ENCODE measurements at places on chromosomes 7 and 10.

GRCh38 chr7:130689683-130690082 is 3.3 kb upstream of the TSGA13 start:
- no peak for DNase-seq

DNA sequence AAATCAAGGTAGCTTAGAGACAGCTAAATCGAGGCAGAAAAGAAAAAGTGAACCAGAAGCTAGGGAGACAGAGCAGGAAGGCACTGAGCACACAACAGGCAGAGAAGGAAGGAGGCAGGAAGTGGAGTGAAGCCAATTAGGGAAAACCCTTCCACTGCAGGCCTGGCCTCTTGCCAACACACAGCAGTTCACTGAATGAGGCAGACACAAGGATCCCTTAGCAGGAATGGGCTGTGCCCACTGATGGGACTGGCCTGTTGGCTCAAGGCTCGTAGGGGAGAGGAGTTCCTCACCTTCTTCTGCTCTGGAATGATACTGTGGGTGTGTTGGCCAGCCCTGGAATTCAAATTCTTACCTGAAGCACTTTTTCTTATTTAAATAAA is 220.3 kb upstream of the STK17A start:
- no peak for DNase-seq

DNA sequence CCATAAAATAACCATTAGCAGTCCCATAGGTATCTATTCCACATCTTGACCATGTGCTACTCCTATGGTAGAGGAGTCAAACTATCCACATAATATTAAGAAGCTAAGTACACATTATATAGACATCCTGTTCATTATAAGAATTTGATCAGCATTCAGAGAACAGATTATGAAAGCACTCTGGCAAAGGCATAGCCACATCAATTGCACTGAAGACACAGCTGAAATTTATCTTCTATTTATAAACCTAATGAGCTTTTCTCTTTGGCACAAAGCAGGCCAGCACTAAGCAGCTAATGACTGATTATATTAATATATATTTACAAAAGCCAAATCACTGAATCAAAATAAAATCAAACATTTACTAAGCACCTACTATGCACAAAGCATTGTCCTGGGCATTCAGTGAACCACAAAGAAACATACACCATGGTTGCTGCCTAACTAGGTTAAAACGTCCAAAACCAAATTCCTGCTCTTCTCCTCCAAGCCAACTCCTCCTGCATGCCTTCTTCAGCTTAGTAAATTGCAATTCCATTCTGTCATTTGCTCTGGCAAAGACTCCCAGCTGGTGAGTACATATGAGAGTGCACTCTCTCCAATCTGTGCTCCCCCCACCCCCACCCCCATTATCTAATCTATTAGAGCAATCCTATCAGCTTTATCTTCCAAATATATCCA is 122.6 kb upstream of the ASAH2 start:
- DNase-seq = no peak

DNA sequence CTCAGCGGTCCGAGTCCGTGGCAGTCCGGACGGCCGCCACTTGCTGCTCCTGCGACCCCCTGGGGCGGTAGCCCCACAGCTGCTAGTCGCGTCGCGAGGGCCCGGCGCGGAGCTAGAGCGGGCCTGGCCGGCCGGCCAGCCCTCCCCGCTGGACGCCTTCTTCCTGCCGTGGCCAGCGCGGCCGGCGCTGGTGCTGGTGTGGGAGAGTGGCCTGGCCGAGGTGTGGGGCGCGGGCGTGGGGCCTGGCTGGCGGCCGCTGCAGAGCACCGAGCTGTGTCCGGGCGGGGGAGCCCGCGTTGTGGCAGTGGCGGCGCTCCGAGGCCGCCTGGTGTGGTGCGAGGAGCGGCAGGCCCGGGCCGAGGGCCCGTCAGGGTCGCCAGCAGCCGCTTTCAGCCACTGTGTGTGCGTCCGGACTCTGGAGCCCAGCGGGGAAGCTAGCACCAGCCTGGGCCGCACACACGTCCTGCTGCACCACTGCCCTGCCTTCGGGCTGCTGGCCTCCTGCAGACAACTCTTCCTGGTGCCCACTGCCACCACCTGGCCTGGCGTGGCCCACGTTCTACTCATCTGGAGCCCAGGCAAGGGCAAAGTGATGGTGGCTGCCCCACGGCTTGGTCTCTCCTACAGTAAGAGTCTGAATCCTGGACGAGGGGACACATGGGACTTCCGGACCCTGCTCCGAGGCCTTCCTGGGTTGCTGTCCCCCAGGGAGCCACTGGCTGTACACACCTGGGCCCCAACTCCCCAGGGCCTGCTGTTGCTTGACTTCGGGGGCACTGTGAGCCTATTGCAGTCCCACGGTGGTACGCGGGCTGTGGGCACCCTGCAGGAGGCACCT is 631 bp downstream of the HPS6 start:
- DNase-seq = no peak

DNA sequence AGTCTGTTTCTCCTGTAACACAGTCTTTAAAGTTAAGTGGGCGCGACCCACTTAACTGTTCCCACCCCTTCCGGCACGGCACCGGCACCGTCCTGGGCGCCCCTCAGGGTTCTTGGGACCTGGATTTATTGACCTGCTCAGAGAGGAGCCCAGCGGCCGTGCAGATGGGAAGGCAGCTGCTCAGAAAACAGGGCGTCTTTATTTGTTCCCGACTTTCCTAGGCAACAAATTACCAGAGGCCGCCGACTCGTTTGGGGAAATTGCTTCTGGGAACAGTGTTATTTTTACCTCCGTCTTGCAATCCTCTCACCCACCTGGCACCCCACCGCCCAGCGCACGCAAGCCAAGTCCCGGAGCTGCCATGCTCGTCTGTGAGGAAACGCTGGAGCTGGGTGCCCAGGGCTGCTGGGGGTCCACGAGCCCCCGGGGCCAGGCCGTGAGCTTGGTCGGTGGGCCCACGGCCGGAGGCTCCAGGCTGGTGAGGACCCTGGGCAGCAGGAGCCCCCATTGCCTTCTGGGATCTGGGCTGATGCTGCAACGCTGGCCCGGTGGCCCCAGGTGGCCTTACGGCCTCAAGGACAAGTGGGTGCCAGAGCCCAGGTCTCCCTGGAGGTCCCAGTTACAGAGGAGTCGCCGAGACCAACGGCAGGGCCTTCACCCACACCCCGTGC is 14.9 kb upstream of the ADGRA1 start:
- no peak for DNase-seq

DNA sequence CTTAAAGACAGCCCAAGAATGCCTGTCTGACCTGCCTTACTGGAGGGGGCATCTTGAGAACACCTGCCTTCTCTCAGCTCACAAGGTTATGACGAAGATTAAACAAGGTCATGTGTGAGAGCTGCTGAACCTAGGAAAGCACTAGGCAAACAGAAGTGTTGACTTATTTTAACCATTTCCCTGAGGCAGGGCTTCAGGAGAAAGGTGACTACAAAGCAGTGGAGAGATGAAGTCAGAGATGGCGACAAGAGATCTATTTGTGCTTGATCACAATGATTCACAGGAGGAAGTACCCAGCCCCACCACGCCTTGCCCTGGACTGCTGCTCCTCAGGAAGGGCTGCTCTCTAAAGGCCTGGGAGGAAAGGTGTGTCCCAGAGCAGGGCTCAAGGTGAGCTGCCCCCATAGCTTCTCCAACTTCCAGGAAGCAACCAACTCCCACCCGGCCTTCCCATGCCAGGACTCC is 27.8 kb downstream of the STN1 start:
- no peak for DNase-seq

DNA sequence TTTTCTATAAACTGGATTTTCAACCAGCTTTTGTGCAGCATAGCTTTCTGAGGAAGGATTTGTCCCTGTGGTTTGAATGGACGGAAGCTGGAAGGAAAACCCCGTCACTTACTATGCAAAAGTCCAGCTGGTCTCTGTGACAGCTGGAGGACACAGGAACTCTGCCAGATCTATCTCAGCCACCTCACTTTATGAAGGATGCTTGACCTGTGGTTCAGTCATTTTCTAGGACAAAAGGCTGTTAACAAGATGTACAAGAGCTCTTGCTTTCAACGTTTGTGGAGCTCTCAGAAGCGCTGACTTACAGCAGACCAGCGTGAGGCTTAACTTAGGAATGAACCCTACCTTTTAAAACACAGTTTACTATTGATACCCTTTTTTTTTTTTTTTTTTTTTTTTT is 90.8 kb downstream of the CREM start:
- DNase-seq = no peak

GRCh38 chr7:25795824-25796235 is 356.2 kb upstream of the NFE2L3 start:
- DNase-seq = no peak

DNA sequence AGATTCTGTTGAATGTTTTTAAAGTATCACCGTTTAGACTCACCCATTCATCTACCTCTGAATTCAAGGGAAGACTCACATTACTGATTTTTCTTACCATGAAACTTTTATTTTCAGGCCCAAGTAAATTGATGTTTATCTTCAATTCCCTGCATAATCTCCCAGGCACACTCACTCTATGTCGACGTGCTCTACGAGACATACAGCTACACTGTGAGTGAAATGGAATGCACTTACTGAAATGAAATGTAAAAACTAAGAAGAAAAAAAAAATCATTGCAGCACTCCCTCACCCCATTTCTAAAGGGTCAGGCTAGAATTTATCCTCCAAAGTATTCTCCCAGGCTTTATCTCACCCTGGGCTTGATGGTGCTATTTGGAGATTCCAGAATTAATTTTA is 987.9 kb downstream of the CCSER2 start:
- DNase-seq = no peak

DNA sequence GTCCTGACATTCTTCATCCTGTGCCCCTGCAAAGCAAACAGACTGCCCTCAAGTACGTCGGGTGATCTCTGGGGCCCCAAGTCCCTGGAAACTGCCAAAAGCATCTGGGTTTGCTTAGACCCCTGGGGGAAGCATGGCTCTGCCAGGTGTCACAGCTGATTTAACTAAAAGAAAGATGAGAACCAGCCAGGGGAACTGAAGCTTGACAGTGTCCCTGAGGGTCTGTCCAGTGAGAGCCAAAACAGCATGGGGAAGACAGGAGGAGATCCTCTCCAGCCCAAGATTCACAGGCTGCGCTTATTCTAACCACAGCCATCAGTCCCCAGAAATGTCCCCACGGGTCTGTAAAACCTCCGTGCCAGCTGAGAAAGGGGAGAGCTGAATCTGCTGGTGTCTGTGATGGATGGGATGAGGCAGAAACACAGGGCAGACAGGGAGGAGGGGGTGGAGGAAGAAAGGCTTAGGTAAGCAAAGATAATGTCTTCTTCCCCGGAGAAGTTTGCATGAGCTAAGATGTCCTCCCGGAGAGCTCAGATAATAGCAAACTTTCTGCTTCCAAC is 21.3 kb downstream of the CCDC3 start:
- DNase-seq = no peak

DNA sequence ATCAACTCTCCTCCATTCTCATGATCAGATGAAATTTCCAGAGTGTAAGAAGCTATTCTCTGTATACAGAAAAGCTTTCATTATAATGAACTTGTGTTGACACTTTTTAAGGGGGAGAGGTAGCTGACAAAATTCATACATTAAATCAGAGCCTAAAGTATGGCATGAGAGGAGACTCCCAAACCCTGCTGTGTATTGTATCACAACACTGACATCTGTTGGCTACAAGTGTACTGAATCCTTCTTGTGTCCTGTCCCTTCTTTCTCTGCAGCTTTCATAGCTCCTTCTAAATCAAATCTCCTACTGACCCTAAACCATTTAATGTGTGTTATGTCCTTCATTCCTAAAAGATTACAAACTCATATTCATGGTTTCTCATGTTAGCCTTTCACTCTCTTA is 70.9 kb downstream of the GCC1 start:
- no peak for DNase-seq

GRCh38 chr10:127877116-127877515 is 15.6 kb downstream of the CLRN3 start:
- no peak for DNase-seq

DNA sequence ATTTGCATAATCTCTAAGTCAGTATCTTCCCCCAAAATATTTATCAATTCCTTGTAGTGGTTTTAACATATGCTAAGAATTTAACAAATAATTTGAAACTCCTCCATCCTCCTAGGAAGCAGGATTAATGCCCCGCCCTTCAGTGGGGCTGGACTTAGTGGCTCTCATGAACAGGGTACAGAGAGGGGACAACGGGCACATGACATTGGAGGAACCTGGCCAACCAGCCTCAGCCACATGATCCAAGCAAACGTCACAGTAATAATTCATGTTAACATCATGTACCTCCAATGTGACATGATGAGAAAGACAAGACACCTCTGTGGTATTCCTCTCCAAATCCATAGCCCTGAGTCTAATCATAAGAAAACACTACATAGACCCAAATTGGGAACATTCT is 50.5 kb downstream of the NUDCD3 start:
- DNase-seq = no peak

DNA sequence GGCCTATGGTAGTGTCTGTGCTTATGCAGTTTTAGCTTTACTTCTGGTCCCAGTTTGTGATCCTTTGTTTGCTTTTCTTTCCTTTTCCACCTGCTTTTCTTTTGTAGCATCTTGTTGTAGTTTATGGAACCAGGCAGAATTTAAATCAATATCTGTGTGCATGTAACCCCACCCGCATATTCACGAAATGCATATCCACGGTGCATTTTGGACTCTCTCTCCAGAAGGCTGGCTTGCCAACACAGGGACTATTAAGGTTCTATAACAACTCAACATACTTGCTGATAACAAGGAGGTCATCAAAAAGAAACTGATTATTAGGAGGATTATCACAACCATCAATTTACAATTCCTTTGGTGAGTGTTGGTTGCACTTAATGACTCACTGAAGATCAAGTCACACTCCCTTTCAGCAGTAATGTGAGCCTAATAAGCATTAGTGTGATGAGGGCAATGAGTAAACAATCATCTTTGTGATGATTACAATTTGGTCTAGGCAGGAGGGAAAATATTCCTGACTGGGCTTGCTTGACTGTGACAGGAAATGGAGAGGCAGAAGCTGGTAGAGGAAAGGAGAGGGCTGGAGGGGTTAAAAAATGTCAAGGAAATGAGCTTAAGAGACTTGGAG is 378.6 kb downstream of the REEP3 start:
- no peak for DNase-seq

DNA sequence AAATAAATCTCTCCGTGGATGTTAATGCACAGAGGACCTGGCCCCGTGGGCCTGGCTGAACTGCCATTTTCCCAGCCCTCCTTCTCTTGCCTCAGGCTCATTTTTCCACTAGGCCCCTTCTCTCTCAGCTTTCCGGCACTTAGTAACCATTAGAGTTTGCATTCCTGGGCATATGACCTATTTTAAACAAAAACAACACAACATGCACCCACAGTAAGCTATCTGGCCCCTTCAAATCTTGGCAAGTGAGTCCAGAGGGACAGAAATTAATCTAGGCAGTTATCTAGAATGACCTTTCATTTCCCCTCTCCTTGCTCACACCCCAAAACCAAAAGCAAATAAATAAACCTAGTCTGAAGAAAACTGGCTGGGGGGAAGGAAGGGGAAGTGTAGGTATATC is 11.7 kb downstream of the FBXW4 start:
- no peak for DNase-seq

DNA sequence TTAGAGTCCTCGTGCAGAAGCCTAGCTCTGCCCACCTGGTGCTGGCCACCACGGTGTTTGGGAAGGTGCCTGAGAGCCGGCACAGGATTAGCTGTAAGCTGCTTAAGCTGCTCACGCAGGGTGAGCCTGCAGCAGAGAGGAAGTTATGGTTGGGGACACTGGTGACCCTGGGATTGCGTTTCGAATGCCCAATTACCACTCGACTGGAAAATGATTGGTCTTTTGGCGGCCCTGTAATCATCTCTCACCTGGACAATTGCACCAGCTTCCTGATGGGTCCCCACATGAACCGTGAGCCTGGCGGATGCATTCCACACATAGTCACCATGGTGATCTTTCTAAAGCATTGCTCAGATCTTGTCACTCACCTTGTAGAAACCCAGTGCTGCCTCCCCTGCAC is 442.3 kb upstream of the ZMIZ1 start:
- DNase-seq = no peak

Data from activated T-helper 1 cell treated with anti-CD3 and anti-CD28 coated beads, Interleukin-2, amount 50 U/mL, for 16 hours (primary cell).